ENCODE measurements at places on chromosomes 5 and 9.

DNA sequence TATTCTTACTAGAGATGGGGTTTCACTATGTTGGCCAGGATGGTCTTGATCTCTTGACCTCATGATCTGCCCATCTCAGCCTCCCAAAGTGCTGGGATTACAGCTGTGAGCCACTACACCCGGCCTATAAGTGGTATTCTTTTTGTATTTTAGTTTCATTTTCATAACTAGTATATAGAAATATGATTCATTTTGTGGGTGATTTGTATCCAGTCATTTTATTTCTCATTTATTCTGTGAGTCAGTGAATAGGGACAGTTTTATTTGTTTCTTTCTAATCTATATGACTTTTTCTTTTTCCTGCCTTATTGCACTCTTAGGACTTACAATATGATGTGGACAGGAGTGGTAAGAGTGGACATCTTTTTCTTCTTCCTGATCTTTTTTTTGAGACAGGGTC lies 112.9 kb downstream of the AOPEP start:
- DNase-seq: no peak

GRCh38 chr9:5628183-5628529 lies 751 bp upstream of the RIC1 start:
- no peak for DNase-seq

GRCh38 chr5:162931501-162931900 lies 505.9 kb upstream of the CCNG1 start:
- no peak for DNase-seq

DNA sequence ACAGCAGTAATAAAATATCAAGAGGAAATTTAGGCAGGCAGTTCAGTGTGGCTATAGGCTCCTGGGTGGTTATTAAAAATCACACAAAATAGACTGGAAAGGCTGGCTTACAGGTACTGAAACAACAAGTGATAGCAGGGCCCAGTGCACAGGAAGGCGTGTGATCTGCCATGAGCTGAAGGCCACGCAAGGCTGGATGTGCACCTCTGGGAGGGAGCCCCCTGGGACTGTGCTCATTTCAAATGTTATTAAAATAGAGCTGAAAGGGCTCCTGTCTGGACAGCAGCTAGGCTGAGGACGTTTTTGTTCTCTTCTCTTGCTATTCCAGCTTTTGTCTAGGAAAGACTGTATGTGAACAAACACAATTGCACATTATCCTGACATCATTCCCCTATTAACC lies 324.3 kb upstream of the RFX3 start:
- DNase-seq: no peak

- peak; percentile 73 for DNase-seq
Observed at GRCh38 chr5:149902177-149902576, 42.4 kb downstream of the PDE6A start.

DNA sequence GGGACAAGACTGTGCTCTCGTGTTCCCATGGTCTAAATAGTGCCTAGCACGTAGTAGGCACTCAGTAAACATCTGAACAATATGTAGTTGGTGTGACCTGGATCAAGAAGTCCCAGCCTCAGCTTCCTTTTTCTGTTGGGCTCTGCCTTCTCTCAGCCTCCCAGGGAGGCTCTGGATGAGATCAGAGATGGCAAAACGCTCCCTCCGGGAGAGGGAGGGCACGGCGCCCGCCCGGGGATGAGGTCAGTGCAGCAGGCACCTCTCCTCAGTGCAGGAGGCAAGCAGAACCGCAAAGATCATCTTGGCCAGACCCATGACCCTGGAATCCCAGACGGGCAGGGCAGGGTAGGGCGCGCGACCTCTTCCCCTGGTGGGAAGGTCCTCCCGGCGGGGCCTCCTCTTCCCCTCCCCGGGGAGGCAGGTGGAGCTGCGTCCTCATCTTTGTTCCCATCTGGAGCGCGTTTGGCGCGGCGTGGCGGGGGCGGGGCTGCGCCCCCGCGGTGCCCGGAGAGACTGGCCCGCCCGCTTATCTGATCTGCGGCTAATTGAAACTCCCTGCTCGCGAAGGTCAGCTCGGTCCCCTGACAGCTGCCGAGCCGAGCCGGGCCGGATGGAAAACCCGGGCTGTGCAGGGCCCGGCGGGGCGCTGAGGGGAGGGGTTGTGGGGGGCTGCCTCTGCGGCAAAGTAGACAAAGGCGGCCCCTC lies 60.9 kb downstream of the CXXC5 start:
- peak; percentile 83 for DNase-seq

DNA sequence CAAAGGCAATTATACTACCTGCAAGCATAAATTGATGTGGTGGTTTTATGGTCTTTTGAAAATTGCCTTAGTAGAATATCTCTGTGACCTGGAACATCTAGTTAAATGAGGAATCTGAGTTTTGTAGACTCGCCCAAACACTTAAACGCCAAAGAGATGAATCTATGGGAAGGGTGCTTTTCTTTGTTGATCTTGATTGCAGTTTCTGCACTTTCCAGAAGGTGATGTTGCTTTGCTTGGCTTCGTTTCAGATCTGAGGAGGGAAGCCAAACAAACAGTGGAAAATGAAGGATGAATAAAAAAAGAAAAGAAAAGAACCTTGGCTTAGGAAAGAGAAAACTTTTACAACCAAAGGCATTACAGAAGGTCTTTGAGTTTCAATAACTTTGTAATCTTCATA lies 1021.2 kb downstream of the NR2F1-AS1 start:
- DNase-seq: no peak

GRCh38 chr9:129247285-129248153 lies 69.5 kb upstream of the IER5L start:
- DNase-seq: no peak

GRCh38 chr5:79582186-79582585 lies 30.1 kb upstream of the TENT2 start:
- DNase-seq: no peak

- DNase-seq: peak; percentile 7
Observed at GRCh38 chr9:14618836-14619420, 74.3 kb downstream of the ZDHHC21 start.

DNA sequence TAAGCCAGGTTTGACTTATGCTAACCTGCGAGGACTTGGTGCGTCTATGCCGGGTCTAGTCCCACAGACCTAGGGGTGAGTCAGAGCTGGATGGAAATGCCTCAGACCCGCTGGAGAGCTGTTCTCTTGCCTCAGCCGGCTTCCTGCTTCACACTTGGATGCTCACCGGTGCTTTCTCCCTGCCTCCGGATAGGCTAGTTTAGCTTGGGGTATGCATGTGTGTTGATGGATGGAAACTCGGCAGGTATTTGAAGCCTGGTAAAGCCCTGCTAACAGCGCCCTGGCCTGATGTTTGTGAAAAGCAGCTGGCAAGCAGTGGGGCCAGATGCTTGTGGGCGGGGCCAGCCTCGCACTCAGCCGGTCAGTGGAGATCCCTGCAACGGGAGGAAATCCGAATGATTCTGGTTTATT lies 29.3 kb downstream of the PRRC2B start:
- DNase-seq: no peak

Data from hematopoietic multipotent progenitor cell treated with erythropoietin and hydrocortisone succinate and interleukin-3 and kit ligand, for 4 days (in vitro differentiated cells).